ENCODE measurements at places on chromosomes 1 and 21.

DNA sequence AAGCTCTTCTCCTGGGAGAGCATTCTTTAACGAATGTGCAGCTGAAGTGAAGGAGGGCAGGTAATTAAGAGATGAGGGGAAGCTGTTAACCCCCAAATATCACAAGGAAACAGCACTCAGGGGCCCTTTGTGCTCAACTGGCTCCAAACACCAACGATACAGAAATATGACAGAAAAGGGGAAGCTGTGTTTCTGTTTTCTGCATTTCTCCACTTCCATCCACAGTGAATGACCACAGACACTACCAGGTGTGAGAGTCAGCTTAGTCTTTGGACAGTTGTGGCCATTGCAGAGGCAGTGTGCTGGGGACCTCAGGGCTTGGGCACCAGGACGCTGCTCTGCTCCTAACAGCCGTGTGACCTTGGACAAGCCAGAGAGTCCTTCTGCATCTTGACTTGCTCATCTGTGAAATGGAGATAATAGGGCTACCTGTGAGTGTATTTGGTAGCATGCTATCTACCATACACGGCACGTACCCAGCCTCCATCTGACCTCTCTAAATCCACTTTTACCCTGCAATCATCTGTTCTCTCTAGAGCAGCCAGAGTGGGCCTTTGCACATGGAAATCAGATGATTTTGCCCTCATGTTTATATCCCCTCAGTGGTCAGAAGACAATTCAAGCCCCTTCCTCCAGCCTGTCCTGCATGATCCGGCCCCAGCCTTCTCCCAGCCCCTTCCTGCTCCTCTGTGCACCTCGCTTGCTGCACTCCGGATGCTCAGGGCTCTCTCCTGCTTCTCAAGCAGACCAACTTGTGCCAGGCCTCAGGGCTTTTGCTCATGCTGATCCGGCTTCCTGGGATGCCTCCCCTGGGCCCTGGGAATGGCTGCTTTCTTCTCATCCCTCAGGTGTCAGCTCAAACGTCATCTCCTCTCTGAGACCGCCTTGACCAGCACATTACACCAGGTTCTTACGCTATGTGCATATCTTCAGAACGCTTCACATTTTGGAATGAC, 4.7 kb upstream of the TINAGL1 start:
- no peak for DNase-seq

- no peak for DNase-seq
Observed at GRCh38 chr1:12630946-12631530, 12.8 kb upstream of the AADACL4 start.

GRCh38 chr1:10522322-10522860, 47.6 kb downstream of the PEX14 start:
- DNase-seq, result no peak

GRCh38 chr1:202230061-202230938, 36.7 kb downstream of the LGR6 start:
- DNase-seq, result no peak

GRCh38 chr1:119795261-119796200, 15.7 kb downstream of the REG4 start:
- no peak for DNase-seq

DNA sequence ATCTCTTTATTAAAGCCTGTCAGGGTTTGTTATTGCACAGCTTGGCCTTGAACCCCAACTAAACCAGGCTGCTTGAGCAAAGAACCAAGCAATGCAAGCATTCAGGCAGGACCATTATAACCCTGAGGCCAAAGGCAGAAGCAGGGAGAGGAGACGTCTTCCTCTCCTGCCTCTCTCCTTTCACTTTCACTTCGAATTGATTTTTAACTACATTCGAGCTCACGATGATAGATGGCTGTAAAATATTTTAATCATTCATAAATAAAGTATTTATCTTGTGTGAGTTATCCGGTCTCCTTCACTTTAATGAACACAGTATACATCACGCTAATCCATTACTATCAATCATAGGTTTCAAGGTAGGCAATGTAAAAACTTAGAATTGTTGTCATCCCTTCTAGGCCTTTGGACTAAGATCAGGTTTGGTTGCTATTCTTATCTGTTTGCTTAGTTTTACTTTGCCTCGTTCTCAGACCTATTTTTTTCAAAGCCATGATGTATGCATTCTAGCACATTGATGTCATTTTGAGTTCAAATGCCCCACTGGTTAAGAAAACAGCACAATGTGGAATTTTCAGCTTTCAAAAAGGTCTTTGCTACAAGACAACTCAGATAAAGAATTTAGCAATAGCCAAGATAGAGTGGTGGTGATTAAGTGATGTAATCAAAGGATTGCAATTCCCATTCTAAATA, 480.2 kb upstream of the RUNX1 start:
- DNase-seq, result no peak

GRCh38 chr1:30962609-30963508, 54.3 kb upstream of the SDC3 start:
- no peak for DNase-seq

DNA sequence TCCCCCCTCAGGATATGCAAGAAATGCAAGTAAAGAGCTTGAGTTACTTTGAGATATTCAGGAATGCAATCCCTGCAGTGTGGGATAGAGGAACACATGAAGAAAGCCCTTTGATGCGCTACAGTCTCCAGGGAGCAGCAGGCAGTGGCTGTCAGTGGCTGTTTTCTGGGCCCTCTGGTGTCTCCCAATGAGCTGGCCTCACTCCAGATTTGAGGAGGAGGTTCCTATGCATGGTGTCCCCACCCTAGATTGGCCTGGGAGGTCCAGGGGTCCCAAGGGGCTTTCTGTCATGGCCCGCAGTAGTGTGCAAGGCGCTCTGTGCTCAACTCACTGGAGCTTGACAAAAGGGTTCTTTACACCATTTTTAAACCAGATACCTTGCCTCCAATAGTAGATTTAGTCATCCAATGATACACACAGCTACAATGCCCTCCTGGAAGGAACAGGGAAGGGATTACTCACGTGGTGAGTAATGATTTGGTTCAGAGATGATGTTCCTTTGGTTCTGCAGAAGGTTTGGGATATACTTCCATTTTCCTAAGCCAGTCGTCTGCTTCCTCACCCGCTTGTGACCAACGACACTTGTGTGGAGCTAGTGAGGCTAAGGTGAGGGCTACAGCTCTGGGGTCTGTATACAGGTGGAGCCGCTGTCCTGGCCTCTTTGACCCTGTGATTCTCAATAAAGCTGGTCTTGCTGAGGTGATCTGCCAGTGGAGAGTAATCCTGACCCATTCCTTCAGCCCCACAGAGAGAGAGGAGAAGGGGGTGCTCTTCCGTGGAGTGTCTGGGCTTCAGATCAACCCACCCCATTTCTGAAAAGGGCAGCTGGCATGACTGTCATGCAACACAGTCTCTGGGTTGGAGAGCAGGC, 6.6 kb downstream of the BATF3 start:
- DNase-seq, result no peak

DNA sequence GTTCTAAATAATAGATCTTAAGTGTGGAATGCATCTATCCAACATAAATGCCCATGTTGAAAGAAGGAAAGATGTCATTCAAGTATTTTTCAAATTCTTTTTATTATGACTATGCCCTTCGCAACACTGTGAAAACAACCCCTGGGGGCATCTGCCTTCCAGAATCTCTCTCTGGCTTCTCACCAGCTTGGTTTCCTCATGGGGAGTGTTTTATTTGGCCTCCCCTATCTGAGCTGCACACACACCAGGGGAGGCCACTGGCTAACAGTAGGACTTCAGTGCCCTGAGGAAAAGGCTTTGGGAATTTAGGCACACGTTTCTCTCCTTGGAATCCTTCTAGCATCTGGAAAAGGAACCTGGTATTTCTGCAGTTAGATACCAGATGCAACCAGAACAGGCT, 130.6 kb downstream of the EDEM3 start:
- DNase-seq, result no peak

- DNase-seq, result no peak
Observed at GRCh38 chr1:50631161-50631560, 207.9 kb upstream of the DMRTA2 start.

GRCh38 chr1:225700164-225700821, 47.4 kb upstream of the ENAH start:
- no peak for DNase-seq

GRCh38 chr1:238639861-238640260, 746.5 kb upstream of the CHRM3 start:
- DNase-seq, result no peak

GRCh38 chr1:22245726-22246125, 102.8 kb upstream of the WNT4 start:
- no peak for DNase-seq

- DNase-seq, result no peak
Observed at GRCh38 chr21:45299864-45300785, 12.4 kb upstream of the POFUT2 start.

- no peak for DNase-seq
Observed at GRCh38 chr21:28729887-28730286, 262.8 kb downstream of the LTN1 start.

DNA sequence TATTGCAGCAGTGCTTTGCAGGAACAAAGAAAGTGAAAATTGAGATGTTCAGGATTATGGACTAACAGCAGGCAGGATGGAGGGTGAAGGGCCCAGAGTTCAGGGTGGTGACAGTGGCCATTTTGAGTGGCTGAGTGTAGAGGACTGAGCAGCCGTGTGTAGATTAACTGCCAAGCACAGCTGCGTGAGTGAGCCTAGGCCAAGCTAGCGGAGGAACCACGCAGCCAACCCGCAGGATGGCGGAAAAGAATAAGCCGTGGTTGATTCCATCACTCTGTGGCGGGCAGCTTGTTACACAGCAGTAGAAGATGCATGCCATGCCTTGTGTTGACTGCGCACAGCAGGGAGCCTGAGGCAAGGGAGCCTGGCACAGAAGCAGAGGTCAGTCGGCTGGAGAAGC, 102.5 kb upstream of the KIF26B start:
- DNase-seq, result no peak

DNA sequence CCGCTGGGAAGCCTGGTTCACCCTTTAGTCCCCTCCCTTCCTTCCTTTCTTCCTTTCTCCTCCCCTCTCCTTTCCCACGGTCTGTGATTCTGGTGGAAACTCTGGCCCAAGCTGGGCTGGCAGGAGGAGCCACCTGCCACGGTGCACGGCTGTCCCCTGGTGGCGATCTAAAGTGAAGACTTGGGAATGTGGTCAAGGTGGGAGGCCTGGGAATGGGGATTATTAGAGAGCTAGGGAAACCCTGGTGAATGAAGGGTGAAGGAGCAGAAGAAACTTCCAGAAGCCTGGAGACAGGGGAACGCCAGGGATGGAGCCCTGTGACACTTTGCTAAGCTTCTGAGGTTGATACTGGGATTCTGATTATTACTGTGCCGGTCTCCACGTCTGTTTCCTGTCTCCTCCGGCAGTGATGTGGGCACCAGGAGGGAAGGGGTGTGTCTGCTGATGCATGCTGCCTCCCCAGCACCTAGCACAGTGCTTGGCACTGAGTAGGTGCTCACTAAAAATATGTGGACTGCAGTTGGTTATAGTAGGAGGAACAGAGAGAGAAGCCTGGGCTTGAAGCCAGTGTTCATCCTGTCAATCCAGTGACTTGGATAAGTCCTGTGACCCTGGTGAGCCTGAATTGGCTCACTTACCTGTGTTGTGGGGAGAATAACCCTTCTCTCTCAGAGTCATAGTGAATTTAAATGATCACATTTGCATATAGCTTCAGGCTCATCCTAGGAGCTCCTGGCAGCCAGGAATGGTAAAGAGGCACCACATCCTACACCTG, 71.2 kb upstream of the NBPF3 start:
- peak; percentile 77 for DNase-seq

GRCh38 chr1:185775501-185775900, 41.3 kb downstream of the HMCN1 start:
- DNase-seq, result no peak

DNA sequence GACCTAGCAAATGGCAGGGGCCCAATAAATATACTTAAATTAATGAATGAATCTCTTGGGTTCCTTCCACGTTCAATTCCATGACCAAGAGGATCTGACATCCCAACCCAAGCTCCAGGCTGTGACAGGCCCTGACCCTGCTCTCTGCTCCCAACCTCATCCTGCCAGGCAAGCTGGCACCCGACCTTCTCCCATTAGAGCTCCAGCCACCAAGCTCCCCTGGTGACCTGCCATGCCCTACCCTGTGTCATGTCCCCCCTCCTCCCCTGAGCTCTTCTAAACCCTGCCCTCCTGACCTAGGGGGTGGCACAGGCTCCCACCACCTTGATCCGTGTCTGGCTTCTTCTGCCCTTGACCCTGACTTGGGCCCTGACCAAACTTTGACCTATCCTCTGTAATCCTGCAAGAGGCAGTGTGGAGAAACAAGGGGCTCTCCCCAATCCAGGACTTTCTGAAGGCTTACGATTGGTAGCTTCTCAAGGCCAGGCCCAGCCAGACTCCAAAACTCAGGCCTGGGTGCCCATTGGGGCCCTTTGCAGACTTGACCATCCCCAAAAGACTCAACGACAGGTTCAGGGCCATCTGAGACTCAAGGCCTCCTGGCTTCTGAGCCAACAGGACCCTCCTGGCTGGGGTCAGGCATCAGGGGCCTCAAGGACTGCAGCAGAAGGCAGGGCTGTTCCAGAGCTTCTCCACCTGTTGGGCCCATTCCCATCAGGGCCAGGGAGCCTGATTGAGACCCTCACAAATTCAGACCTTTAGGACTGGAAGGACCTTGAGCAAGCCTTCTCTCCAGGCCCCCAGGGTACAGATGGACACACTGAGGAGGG, 249.0 kb downstream of the PTPRU start:
- no peak for DNase-seq

GRCh38 chr1:19203440-19203839, 6.6 kb downstream of the UBR4 start:
- no peak for DNase-seq

GRCh38 chr1:232213928-232214327, 416.0 kb downstream of the SIPA1L2 start:
- no peak for DNase-seq

GRCh38 chr1:78577257-78578100, 42.8 kb upstream of the IFI44L start:
- no peak for DNase-seq

DNA sequence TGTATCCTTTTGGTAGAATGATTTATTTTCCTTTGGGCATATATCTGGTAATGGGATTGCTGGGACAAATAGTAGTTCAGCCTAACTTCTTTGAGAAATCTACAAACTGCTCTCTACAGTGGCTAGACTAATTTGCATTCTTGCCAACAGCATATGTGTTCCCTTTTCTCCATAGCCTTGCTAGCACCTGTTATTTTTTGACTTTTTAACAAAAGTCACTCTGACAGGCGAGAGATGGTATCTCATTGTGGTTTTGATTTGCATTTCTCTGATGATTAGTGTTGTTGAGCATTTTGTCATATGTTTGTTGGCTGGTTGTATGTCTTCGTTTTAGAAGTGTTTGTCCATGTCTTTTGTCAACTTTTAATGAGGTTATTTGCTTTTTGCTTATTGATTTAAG, 99.8 kb downstream of the UCK2 start:
- no peak for DNase-seq

- no peak for DNase-seq
Observed at GRCh38 chr1:169892927-169893644, 610 bp downstream of the SCYL3 start.

Data from iPS DF 6.9 (cell line).